Lung microvascular endothelial cell (primary cell): ENCODE measurements at places on chromosomes 3 and 15. TPM values are rescaled to one million over a fixed set of nuclear protein-coding genes. Genes with fewer than 3 reads are reported as not detected.

The GOLGA6L7 gene
- not detected in 2 replicates for total RNA-seq

The RYR3 gene
- total RNA-seq, result not detected in 2 replicates

The SSUH2 gene
- 0.44 TPM in 1 of 2 replicates, not detected in the other for total RNA-seq

The LRTM1 gene
- not detected in 2 replicates for total RNA-seq

The CCK gene
- not detected in 2 replicates for total RNA-seq

The STXBP5L gene
- total RNA-seq, result not detected in 2 replicates

The GP5 gene
- under 0.01 and 0.20 TPM in 2 replicates for total RNA-seq

The PLAAT1 gene
- total RNA-seq, result 0.20 and 0.44 TPM in 2 replicates

The TTLL13 gene
- total RNA-seq, result under 0.01 TPM in 2 replicates

The USP13 gene
- total RNA-seq, result 14.8 and 37.5 TPM in 2 replicates

The ARHGEF26 gene
- total RNA-seq, result under 0.01 and 0.22 TPM in 2 replicates

The HACD2 gene
- 13.5 and 22.4 TPM in 2 replicates for total RNA-seq

The STRIT1 gene
- total RNA-seq, result not detected in 2 replicates

The CACNA2D3 gene
- total RNA-seq, result not detected in 2 replicates
